ENCODE measurements at places on chromosomes 6 and 20. TPM values are rescaled to one million over a fixed set of nuclear protein-coding genes. Genes with fewer than 3 reads are reported as not detected.
A peak's percentile ranks its signal among the peaks of the same experiment; 100 is the strongest.

MCCD1 gene
- not detected for total RNA-seq

TMEM217 gene
- total RNA-seq: 6.1 TPM

DNA sequence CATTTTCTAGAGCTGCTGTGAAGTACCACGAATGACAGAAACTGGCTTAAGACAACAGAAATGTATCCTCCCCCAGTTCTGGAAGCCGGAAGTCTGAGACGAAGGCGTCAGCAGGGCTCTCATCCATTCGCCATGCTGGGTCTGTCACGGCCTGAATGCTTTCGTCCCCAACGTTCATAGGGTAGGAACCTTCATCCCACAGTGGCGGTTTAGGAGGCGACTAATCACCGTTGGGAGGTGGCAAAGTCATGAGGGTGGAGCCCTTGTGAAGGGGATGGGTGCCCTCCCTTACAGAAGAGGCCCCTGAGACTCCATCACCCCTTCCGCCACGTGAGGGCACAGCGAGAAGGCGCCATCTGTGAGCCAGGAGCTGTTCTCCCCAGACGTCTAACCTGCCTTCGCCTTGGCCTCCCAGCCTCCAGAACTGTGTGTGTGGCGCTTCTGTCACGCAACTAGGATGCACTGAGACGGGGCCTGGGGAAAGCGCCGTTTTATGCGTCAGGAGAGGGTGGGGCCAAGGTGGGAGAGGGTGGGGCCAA lies 250.3 kb downstream of the TTLL2 start:
- DNase-seq: no peak

- DNase-seq: no peak
Observed at GRCh38 chr6:143260857-143261256, 189.6 kb downstream of the ADAT2 start.

DNA sequence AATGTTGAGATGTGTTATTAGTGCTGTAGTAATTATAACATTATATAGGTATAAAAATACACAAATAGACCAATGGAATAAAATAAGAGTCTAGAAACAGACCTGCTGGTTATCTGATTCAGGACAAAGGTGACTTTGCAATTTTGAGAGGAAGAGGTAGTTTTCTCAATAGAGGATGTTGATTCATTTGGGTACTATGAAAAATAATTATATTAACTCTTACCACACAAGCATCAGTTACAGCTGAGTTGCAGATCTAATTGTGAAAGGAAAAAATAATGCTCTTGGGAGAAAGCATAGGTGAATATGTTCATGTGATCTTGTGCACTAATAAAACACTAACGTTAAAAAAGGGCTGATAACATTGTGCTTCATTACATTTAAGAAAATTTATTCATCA lies 103.0 kb downstream of the BCKDHB start:
- no peak for DNase-seq

DNA sequence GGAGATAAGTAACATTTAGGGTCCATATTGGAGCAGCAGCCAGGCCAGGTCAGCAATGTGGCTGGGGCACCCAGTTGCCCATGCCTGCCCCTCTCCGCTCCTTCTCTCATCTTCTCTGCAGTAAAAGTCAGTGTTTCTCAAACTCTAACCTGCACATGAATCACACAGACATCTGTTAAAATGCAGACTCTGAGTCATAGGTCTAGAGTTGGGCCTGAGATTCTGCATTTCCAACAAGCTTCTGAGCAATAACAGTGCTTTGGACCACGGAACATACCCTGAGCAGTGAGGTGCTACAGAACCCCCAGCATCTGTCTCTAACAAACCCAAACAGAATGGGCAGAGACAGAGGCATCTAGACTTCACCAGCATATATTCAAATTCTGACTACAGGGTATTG lies 10.1 kb downstream of the PHF10 start:
- DNase-seq: no peak

GRCh38 chr6:44058617-44059358 lies 68.5 kb downstream of the MRPL14 start:
- no peak for DNase-seq

- DNase-seq: no peak
Observed at GRCh38 chr20:34491226-34491931, 24.8 kb upstream of the DYNLRB1 start.

GRCh38 chr20:56249244-56249955 lies 868 bp downstream of the MC3R start:
- peak; percentile 72 for DNase-seq

GRCh38 chr20:17066902-17067301 lies 159.9 kb upstream of the PCSK2 start:
- DNase-seq: no peak

- DNase-seq: no peak
Observed at GRCh38 chr6:143937668-143937970, 70.4 kb downstream of the PLAGL1 start.

- no peak for DNase-seq
Observed at GRCh38 chr6:168599118-168599494, 158.1 kb downstream of the SMOC2 start.
